ENCODE measurements at places on chromosomes 7 and 10.

- peak; percentile 42 for DNase-seq
Observed at GRCh38 chr10:112115781-112116385, 67.7 kb downstream of the GPAM start.

DNA sequence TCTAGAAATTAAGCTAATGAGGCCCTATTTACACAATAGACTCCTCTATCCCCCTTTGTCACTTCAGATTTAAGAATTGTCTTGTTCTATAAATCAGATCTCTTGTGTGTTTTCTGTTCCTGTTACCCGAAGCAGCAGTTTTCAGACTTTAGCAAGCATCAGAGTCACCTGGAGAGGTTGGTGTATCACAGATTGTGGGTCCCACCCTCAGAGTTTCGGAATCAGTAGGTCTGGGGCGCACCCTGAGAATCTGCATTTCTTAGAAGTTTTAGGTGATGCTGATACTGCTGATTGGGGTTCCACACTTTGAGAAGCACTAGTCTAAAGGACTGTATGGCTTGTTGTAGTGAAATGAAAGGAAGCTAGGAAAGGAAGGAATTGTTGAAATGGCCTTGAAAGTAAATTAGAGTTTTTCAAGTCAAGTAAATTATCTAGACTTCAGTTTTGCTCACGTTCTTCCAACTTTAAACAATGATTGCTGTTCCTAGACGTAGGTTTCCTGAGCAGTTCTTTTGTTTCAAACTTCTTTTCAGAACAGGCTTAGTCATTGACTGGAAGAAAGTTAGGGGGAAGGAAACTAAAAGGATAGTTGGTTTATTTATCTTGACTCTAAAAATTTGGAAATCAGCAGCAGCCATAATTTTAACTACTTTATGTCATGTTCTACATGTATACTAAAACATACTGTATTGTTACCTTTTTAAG lies 15.7 kb downstream of the BPGM start:
- DNase-seq = no peak

DNA sequence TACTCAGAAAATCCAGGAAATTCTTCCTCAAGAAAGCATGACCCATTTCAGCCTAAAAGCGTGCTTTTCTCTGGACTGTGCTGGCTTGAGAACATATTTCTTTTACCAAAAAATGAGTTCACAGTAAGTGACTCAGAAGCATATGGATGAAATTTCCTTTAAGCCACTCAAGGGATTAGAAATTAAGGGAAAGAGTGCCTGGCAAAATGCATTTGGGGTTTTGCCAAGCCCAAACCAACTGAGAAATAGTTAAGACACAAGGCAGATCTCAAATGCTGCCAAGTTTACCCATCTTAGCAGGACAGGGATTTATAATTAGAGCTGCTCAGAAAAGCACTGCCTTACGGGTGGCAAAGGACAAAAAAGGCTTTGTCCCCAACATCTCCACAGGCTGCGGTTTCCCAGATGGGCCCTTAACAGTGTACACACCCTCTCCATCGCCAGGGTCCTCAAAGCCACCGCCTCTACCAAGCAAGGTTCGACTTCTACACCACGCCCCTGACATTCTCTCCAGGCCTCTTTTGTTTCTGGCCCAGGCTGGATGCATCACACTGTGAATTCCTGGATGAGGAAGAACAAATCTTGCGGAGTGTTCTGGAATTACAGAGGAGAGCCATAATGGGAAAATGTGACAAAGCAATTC lies 30.1 kb upstream of the CDHR3 start:
- no peak for DNase-seq

DNA sequence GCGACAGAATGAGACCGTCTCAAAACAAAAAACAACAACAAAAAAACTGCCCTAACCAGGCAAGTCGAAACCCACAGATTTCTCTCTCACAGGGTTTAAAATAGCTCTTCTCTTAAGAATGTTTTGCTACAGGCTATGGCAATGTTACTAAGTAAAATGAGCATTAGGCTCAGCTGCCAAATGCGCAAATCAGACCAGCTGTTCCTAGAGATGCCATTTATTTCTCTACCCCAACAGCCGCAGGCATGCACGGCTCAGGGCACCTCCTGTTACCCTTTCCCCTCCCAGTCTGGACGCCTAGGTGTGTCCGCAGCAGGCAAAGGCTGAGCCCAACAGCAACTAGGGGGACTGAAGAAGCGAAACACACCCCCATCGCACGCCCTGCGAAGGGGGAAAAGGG lies 168.3 kb upstream of the MBL2 start:
- DNase-seq = no peak

DNA sequence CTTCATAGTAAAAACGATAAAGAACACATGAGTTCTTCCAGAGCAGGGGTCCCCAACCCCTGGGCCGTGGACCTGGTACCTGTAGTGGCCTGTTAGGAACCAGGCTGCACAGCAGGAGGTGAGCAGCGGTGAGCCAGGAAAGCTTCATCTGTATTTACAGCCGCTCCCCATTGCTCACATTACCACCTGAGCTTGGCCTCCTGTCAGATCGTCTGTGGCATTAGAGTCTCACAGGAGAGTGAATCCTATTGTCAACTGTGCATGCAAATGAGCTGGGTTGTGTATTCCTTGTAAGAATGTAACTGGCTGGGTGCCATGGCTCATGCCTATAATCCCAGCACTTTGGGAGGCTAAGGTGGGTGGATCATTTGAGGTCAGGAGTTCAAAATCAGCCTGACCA lies 229.5 kb downstream of the CNTNAP2 start:
- no peak for DNase-seq
